ENCODE measurements at places on chromosomes 1 and 21. TPM values are rescaled to one million over a fixed set of nuclear protein-coding genes. Genes with fewer than 3 reads are reported as not detected.

Gene FOXO6
- 2.8 TPM for total RNA-seq

DNA sequence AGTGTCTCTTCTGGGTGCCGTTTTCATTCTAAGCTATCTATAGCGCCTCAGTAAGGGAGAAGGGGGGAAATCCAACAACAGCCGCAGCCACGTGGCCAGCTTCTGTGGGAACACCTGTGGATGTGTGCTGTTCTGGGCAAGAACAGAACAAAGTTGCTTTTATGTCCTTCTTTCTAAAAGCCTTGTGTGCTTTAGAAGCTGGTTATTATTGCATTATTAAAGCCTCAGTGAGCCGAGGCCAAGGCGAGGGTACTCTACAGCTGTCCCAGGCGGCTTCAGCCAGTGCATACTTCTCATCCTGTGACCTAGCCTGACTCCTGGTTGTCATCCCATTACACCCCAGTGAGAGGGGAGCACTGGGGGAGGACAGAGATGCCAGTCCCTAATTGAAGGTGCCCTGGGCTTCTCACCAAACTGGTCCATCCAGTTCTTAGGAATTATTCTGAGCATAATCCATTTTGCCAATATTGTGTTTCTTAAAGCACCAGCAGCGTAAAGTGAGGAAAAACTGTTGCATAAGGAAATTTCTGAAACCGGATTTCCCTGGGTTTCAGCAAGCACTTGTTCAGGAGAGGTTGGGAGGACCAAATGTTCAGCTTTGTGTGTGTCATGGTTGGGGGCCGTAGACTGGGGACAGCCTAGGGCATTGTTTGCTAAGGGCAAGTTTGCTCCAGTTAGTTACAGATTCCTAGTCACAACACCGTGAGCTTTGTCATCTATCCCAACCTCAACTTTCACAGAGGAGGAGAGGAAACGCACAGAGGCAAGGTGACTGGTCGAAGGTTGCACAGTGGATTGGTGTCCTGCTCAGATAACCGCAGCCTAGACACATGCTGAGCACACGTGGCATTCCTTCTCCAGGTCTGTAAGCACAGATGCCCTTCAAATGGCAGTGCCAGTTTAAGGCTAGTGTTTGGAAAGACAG is 61.0 kb upstream of the ATP1A1 start:
- DNase-seq = no peak

GRCh38 chr1:115105831-115106230 is 16.5 kb upstream of the TSPAN2 start:
- no peak for DNase-seq

DNA sequence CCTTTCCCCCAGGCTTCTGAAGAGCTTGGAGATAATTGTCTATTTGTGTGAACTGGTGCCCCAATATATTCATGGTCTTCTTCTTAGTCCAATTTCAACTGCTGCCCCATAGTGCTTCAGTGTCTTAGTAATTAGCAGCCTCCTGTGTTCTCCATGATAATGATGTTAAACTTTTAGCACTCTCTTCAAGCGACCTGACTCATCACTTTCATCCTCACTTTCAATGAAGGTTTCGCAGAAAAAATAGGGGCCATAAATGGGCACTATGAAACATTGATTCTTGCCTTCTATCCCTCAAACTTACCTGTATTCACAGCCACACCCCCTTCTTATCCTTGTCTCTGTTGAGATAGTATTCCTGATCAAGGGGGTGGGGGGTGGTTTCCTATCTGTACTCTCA is 210.6 kb downstream of the DNM3 start:
- no peak for DNase-seq

DNA sequence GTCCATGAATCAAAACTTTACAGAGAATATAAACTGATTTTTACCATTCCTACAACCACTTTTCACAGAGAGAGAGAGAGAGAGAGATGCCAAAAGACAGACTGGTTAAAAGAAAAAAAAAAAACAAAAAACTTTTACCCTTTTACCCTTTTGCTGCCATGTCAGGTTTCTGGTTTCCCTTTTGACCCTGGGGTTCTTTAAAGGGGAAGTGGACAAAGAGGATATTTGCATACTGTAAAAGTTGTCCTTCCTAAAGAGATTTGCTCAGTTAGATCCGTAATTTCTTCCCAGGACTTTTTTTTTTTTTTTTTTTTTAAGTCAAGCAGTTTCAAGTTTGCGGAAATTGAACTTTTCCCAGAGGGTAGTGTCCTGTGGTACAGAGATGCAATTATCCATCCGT is 287.8 kb upstream of the RGS18 start:
- DNase-seq = no peak

GRCh38 chr1:165914136-165914798 is 86.9 kb downstream of the UCK2 start:
- DNase-seq = peak; percentile 46

Gene COL16A1
- 2.1 TPM for total RNA-seq

- no peak for DNase-seq
Measured at GRCh38 chr1:10082785-10083479, 50.2 kb downstream of the UBE4B start.

Gene KRTAP11-1
- total RNA-seq = not detected
